ENCODE measurements at places on chromosomes 11 and 22.

DNA sequence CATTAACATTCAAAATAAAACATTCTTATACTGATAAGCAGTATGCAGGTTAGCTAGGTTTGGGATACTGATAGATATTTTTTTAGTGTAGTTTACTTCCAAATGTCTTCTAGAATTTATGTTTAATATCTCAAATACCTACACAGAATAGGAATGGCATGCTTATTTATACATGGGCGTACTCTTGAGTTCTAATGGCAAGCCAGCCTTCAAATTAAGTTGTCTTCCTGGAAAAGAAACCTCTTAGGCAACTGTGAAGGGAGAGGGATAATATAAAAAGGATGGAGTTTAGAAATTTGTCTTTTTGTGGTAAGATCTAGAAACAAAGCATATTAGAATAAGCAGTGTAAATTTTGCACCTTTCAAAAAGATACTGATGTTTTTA, 65.4 kb downstream of the MTMR3 start:
- no peak for DNase-seq

DNA sequence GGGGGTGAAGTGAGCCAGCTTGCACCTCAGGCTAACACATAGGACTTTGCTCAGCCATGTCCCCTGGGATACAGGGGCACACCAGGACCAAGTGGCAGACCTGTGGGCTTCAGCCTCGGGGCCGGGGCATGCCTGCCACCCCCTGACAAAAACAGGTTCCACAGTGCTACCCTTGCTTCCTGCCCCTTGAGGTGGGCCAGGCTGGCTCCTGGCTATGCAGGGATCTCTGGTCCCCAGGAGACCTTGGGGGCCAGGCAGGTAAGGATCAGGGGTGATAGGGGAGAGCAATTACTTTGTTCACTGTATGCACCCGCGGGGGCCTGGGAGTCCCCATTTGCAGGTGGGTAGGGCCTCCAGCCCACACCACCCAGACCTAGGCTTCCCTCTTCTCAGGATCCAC, 2.4 kb upstream of the MYO7A start:
- DNase-seq = no peak

DNA sequence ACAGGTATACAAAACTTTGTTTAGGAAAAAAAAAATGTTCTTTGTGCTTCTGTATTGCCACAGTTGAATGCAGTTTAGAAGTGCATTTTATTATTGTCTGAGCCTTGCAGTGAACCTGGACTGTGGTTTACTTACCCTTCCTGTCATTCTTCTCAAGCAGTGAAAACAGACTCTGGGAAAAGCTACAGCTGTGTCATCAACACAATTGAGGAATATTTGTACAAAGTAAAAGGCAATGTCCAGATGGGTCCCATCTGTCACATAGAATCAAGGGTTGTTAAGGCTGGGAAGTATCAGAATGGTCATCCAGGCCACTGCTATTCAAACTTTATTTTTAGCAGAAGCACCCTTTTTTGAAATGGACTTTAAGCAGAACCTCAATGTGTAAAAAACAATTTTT, 73.3 kb downstream of the TRIM44 start:
- no peak for DNase-seq

DNA sequence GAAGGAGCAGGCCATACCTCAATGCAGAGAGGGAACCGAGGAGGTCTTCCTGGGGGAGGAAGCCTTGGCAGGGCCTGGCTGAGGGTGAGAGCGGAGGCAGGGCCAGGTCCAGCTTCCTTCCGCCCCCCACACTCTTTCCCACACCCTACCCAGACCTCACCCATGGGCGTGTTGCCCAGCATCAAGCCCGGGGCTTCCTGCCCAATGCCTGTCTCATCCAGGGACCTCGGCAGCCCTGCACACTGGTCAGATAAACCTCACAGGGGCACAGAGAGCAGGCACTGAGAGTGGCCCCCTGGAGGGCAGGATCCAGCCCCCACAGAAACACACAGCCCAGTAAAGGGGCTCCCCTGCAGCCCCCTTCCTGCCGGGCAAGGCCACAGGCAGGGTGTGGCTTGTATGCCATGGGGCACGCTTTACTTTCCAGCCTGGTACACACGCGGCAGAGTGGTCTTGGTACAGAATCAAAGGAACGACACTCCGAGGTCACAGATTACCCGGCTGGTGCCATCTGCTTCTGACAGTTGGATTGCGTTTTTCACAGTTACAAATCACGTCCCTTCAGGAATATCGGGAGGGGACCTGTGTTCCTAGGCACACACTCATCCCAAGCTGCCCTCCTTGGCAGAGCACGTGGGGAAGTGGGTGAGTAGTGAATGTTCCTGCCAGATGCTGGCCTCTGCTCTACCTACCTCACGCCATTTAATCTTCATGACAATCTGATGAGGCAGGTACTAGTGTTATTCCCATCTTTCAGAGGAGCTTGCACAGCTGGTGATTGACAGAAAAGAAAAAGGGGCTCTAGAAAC, 20.0 kb upstream of the CD5 start:
- DNase-seq = no peak

- DNase-seq = no peak
These were observed 4.4 kb downstream of the TMEM121B start for GRCh38 chr22:17116572-17117330.

DNA sequence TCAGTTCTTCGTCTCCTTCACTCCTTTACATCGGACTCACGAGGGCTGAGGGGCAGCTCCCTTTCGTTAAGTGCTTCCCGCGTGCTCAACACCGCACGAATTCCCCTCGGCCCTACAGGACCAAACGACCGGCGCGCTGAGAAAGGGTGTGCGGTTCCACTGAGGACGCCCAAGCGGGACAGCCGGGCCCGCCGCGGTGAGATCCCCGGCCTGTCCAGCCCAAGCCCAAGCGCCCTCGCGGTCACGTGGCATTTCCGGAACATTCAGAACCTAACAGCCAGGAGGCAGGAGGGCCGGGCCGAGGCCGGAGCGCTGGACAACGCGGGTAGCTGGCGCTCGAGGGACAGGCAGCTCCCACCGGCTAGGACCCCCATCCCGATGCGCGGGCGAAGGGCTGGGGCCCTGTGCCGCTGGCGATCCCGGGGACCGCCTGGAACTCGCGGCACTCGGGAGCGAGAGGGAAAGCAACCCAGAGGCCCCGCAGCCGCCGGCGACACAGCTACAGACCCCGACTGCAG, 737 bp upstream of the STIP1 start:
- no peak for DNase-seq

DNA sequence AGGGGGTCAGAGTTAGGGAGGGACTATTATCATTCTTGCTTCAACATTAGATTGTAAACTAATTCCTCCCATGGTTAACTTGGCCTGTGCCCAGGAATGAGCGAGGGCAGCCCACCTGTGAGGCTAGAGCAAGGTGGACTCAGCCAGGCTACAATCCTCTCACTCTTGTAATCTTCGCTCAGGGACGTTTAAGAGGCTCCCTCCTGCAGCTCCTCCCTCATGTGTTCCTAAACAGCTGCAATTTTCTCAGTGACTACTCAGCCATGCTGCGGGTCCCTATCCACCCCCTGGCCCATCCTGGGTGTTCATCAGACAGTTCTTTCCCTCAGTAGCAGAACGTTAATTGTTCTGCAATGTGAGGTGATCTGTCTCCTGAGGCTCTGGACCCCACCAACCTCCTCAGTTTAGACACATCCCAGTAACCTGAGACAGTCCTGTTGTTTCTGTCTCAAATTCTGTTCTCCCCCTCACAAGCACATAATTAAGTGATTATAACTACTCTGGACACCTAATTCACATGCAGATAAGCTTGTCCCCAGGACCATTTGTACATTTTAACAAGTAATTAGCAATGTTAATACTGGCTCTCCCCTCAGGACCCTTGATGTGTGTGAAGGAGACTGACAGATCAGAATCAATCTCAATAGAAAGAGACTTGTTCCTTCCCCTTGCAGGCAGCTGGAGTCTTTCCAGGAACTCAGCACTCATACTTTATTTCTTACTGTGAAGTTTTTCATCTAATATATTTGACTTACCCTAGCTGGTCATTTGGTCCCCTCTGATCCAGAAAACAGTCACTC, 337.2 kb upstream of the B3GAT1 start:
- no peak for DNase-seq

GRCh38 chr11:19740586-19740985, 27.9 kb downstream of the NAV2 start:
- DNase-seq = no peak

DNA sequence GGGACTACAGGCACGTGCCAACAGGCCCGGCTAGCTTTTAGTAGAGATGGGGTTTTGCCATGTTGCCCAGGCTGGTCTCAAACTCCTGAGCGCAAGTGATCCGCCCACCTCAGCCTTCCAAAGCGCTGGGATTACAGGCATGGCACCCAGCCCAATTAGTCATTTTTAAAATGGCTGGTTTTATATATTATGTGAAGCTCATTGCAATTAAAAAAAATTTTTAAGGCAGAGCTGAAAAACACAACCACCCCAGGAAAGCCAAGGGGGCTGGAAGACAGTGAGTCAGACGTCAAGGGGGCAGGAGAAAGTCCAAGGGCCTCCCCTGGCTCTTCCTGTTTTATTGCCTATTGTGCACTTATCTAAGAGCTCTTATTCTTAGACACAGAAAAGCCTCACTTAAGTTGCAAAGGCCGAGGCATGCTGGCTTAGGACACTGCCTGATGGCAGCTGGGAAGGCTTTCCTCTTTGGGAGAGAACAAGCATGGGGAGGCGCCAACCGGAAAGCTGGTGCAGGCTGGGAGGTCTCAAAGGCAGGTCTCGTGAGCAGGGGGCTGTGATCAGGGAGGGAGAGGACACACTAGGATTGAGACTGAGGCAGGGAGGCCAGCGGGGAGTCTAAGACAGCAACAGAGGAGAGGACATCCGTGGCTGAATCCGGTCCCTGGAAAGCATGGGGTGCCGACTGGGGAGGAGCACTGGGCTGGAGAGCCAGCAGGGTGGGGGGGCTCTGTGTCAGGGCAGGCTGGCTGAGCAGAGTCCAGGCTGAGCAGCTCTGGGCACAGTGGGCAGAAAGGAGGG, 11.1 kb upstream of the OSM start:
- DNase-seq = peak; percentile 50

DNA sequence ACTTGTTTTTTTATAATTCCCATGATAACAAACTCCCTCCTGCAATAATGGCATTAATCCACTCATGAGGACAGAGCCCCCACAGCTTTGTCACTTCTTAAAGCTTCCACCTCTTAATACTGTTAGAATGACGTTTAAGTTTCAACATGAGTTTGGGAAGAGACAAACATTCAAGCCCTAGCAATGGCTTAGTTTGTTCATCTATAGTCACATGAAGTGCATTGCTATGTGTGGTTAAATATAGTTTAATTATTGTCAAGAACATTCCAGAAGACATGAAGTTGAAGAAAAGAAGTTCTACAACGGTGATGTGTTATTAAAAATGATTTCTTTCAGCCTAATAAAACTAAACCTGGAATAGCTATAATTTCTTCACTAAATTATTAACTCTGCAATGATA, 30.6 kb downstream of the MMP7 start:
- no peak for DNase-seq

GRCh38 chr11:11876458-11876857, 34.7 kb downstream of the USP47 start:
- no peak for DNase-seq

GRCh38 chr11:96051820-96052219, 127.9 kb upstream of the MTMR2 start:
- DNase-seq = no peak

- DNase-seq = no peak
These were observed 43.0 kb downstream of the MMP20 start for GRCh38 chr11:102582140-102582539.

DNA sequence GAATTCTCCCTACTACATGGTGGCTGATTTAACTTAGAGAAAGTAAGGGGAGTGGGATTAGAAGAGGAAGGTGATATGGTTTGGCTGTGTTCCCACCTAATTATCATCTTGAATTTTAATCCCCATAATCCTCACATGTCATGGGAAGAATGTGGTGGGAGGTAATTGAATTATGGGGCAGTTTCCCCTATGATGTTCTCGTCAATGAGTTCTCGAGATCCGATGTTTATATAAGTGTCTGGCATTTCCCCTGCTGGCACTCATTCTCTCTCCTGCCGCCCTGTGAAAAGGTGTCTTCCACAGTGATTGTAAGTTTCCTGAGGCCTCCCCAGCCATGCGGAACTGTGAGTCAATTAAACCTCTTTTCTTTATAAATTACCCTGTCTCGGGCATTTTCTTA, 169.3 kb downstream of the CASP12 start:
- DNase-seq = no peak

DNA sequence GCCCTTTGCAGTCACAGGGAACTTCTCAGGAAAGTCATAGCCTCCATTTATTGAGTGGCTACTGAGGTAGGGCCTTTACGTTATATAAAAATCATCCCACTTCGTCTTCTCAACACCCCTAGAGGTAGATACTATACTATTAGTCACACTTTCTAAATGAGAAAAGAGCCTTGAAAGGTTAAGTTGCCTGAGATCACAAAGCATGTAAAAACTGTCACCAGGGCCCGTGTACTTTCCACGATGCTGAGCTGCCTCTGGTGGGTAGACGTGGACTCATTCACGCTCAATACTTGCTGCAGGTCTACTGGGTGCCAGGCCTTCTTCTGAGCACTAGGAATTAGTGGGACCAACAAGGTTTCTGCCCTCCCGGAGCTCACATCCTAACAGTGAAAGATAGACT, 16.3 kb downstream of the CHRDL2 start:
- DNase-seq = no peak

DNA sequence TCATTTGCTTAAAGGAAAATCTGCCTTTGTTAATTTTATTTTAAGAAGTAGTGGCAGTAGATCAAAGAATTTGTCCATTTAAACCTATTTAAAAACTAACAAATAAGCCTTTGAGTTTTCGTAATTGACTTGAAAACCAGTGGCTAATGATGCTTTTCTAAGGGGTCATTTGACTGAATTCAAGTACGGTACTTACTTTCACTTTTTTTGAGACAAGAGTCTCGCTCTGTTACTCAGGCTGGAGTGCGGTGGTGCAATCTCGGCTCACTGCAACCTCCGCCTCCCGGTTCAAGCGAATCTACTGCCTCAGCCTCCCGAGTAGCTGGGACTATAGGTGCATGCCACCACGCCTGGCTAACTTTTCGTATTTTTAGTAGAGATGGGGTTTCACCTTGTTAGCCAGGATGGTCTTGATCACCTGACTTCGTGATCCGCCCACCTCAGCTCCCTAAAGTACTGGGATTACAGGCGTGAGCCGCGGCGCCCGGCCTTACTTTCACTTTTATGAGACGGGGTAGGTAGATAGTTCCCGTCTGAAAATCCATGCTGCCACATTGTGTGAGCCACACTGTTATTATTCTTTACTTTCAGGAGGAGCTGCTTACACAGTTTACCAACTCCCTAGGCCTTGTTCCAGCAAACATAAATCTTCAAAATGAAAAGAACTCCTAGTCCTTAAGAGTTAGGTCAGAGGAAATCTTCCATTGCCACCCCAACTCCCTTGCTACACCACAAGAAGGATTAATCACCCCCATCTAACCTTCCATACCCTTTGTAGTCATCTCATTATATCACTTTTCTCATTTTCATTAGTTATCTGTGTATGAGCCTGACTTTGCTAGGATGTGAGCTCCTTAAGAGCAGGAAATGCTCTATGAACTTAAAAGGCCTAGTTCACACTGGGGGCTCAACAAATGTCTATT, 926.6 kb upstream of the CCDC90B start:
- DNase-seq = no peak
